ENCODE measurements at places on chromosomes 6 and 20. TPM values are rescaled to one million over a fixed set of nuclear protein-coding genes. Genes with fewer than 3 reads are reported as not detected.

Gene CTAGE9
- not detected for total RNA-seq

- no peak for DNase-seq
Observed at GRCh38 chr6:31622684-31623091, 2.2 kb downstream of the PRRC2A start.

DNA sequence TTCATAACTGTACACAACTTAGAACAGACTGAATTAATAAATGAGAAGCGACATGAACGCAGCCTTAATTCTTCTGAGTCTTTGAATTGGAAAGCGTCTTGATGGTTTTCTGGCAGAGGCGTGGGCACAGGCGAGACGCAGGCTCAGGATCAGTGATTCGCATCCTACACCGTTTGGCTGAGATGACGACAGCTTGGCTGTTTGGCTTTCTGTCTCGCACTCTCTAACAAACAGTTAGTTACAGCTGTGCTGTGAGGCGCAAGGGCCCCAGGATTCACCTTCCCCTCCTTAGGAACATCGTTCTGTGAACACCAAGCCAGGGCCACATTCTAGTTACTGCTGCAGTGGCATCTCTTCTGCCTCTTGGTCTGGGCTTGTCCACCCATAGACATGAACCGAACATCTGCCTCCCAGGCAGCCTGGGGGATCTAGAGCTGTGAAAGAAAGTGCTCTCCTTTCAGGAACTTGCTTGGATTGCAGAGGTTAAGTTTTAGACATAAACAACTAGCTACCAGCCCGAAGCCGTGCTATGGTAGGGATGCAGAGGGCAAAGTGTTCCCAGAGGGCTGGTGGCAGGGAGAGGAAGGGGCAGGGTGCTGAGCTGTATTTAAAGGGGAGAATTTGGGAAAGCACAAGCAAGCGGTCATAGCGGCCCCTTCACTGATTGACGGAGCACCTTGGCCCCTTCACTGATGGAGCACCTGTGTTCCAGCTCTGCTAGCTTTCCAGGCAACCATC is 49.6 kb downstream of the TCP11 start:
- no peak for DNase-seq

DNA sequence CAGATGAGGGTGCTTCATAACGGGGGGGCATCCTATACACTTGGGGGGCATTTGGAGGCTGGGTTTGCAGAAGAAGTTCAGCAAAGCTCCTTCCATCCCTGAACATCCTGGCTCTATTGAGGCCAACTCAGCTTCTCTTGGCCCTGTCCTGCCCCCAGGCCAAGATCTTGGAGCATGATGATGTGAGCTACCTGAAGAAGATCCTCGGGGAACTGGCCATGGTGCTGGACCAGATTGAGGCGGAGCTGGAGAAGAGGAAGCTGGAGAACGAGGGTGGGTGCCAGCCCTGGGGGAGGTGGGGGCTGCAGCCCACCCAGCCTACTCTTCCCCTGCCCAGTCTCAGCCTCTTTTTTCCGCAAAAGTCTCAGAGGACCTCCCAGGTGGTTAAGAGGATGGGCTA is 17.2 kb downstream of the GDAP1L1 start:
- DNase-seq, result peak; percentile 8

Gene THEMIS
- 79.5 TPM for total RNA-seq

- DNase-seq, result peak; percentile 69
Observed at GRCh38 chr6:122530440-122531046, 58.9 kb upstream of the SERINC1 start.

- DNase-seq, result no peak
Observed at GRCh38 chr20:6993511-6993910, 226.0 kb downstream of the BMP2 start.

GRCh38 chr20:50501972-50502745 is 8.0 kb upstream of the PTPN1 start:
- DNase-seq, result no peak

Gene GRM4
- total RNA-seq, result 0.11 TPM
